NCI-H524 treated with DMSO at 0.1 percent for 48 hours (cell line): ENCODE measurements at places on chromosomes 12 and 14.

DNA sequence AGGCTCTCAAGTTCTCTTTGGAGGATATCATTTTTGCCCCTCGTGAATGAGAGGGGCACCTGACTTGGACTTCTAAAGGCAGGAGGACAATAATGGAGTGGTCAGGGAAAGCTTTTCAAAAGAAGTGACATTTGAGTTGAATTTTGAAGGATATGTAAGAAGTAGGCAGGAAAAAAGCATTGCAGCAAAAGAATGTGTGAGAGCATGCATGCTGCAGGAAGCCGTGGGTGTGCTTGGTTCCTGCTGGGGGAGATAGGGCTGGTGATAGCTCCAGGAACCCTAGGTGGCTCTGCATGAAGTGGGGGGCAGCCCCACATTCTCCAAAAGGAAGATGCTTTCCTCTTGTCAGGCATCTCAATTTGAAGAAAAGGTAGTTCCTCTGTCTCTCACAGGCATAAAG lies 23.1 kb downstream of the ACVR1B start:
- DNase-seq, result no peak

- DNase-seq, result no peak
Observed at GRCh38 chr14:85413836-85414526, 116.0 kb upstream of the FLRT2 start.

- DNase-seq, result no peak
Observed at GRCh38 chr14:91322623-91323022, 78.1 kb upstream of the GPR68 start.

GRCh38 chr12:46675736-46676135 lies 150.1 kb downstream of the SLC38A4 start:
- DNase-seq, result no peak

- DNase-seq, result peak; percentile 99
Observed at GRCh38 chr14:69693145-69693544, 73.8 kb upstream of the SRSF5 start.

DNA sequence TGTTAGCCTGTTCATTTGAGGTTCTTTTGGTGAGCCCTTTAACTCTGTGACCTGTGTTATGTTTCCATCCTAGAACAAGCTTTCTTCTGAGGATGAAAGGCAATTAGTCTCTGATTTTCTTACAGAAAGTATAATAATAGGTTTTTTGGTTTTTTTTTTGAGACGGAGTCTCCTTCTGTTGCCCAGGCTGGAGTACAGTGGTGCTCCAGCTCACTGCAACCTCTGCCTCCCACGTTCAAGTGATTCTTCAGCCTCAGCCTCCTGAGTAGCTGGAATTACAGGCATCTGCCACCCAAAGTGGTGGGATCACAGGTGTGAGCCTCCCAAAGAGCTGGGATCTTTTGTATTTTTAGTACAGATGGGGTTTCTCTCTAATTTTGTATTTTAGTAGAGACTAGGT lies 52.7 kb upstream of the SYNE2 start:
- DNase-seq, result no peak

- no peak for DNase-seq
Observed at GRCh38 chr12:5723071-5723470, 222.0 kb downstream of the ANO2 start.

DNA sequence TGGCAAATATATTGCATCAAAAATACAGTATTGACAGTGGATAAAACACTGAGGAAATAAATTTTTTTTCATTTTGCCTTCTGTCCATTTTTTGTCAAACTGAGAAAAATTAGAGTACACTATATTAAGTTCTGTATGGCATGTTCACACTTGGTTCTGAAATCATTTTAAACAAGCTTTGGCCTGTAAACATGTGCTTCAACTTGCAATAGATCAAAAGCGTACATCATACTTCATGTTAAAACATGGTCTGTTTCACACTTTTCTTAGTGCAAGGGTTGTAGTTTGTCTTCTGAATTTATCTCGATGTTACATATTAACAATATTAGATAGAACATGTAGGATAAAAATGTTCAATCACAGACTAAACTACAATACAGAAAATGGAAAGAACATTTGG lies 208.0 kb downstream of the PCNX1 start:
- no peak for DNase-seq

DNA sequence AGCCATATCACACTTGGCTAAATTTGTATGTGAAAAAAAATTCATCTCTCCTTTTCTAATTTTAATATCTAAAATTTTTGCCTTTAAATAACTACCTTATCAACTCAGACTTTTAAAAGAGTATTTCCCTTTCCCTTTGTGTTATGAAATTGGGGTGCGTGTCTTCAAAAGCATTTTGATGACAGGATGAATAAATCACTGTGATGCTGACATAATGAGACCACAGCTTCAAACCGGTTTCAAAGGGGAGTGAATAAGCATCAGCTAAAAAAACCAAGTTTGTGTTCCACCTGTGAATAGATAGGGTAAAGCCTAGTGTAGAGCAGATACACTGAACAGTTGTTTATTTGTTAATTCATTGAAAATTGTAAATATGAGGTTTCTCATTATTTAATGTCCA lies 85.0 kb downstream of the LGR5 start:
- no peak for DNase-seq

GRCh38 chr12:62530596-62530995 lies 64.0 kb downstream of the MON2 start:
- DNase-seq, result no peak

DNA sequence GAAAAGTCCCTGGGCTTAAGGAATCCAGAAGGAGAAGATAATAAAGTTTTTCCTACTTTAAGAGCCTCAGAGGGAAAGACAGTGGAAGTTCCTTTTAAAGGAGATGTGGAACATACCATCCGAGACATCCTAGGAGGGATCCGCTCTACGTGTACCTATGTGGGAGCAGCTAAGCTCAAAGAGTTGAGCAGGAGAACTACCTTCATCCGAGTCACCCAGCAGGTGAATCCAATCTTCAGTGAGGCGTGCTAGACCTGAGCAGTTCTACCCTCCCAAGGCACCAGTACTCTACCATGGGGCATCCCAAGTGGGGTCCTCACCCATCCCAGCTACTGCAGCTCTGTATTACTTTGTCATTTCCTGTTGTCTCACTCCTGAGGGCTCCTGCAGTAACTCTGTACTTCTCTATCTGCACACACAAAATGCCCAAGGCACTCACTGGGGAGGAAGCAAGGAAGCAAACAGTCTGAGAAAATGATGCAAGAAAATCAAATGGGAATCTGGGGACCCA lies 3.8 kb downstream of the TINF2 start:
- DNase-seq, result no peak

DNA sequence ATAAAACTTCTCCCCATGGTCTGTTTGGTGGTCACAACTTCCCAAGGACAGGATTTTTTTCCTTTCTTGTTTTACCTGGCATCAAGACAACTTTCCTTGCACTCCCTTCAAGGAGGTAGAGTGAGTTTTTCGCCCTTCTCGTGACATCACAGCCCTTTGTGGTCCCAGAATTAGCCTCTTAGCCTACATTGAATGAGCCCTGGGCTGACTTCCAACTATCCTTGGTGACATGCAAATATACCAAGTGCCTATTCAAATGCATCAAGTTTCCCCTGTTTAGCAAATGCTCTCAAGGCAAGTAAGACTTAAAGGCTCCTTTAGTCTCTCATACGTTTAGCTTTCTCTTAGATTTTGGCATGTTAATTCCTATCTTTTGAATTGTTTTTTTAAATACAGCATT lies 36.6 kb downstream of the TC2N start:
- no peak for DNase-seq

DNA sequence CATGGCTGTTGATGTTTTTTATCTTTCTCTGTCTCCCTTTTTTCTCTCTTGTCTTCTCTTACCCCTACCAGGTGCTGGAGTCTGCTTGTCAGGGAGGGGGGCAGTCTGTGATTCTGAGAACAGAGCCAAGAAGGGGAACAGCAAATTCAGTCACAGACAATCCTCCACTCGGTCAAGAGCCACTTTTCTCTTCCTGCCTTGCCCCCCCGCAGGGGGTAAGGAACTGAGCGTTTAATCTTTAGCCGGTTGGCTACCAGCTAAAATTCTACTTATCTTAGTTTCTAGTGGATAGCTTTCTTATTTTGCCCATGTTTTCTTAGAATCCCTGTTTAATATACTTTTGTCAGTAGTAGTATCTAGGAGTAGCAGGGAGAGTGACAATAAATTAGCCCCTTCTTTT lies 1.9 kb downstream of the RIMKLB start:
- no peak for DNase-seq

DNA sequence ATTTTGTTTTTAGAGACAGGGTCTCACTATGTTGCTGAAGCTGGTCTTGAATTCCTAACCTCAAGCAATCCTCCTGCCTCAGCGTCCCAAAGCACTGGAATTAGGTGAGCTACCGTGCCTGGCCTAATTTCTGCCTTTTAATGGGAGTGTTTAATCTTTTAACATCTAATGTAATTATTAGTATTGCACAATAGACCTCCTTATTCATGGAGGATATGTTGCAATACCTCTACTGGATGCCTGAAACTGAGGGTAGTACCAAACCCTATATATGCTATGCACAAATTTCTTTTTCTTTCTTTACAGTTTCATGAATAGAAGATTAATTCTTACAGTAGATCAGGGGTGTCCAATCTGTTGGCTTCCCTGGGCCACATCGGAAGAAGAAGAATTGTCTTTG lies 47.8 kb downstream of the MYRFL start:
- DNase-seq, result no peak

- DNase-seq, result no peak
Observed at GRCh38 chr12:30823156-30823699, 68.5 kb upstream of the CAPRIN2 start.

DNA sequence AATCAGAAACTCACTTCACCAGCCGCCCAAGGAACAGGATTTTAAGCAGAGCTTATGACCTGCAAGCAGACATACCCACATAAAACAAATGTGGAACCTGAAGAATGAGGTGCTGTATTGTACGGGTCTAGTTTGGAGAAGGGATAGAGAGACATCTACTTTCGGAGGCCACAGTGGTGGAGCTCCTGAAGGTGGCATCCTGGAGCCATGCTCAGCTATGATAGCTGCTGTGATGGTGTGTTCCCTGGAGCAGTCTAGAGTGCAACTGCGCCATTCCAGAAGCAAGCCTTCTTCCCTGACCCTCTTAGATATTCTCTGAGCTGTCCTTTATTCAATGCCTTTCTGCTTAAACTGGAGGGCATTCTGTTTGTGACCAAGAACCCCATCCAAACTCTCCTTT lies 402.6 kb downstream of the FUT8 start:
- DNase-seq, result no peak

- no peak for DNase-seq
Observed at GRCh38 chr14:63938198-63939005, 85.6 kb downstream of the SYNE2 start.

GRCh38 chr14:100333827-100334226 lies 10.7 kb downstream of the SLC25A47 start:
- no peak for DNase-seq

GRCh38 chr12:89349814-89350213 lies 2.5 kb downstream of the DUSP6 start:
- no peak for DNase-seq

DNA sequence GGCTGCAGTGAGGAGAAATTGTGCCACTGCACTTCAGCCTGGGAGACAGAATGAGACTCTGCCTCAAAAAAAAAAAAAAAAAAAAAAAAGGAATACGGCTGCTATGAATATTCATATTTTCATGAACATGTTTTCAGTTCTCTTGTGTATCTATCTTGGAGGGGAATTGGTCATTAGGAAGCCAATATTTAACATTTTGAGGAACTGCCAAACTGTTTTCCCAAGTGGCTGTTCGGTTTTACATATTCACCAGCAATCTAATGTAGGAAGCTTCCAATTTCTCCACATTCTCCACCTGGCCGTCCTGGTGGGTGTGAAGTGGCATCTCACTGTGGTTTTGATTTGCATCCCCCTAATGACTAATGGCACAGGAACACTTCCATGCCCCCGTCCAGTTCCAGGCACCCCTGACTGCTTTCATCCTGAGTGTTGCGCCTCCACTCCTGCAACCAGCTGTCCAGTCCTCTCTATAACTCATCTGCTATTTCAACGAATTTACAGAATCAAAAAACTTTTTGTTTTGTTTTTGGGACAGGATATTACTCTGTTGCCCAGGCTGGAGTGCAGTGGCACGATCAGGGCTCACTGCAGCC lies 5.7 kb downstream of the STXBP6 start:
- DNase-seq, result no peak

DNA sequence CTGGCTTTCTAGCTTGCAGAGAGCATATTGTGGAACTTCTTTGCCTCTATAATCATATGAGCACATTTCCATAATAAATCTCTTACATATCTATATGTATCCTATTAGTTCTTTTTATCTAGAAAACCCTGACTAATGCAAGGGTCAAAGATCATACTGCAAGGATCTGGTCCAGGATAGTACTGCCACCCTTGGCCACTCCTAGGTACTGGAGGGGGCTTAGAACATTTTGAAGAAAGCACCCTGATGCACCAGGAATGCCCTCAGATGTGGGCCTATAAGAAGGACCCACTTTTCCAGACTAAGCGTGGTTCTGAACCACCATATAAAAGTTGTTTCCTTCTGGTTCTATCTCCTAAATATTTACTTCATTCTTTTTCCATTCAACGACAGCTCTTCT lies 14.6 kb downstream of the ATXN7L3B start:
- no peak for DNase-seq

DNA sequence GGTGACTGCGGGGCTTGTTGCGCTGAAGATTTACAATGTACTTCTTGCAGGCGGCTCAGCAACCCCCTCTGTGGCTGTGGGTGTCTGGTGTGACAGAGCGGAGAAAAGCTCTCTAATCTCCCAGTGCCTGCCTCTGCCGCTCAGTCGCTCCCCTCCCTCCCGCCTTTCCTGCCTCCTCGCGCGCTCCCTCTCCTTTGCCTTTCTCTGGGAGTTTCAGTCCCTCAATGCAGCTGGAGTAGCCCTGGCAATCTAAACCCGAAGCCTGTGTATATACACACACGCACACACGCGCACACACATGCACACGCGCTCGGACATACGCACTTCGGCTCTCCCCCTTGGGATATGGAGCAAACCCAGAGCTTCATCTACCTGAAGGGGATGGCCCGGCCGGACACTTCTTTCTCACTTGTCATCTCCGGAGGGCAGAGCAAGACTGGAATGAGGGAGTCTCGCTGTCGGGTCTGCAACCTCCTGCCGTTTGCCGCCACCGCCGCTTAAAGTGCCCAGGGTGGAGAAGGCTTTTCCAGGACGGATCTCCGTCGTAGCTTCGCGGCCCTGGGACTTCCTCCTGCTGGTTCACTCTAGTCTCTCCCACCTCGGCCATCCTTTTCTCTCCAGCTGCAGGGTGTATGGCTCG lies 599 bp upstream of the TRHDE start:
- peak; percentile 70 for DNase-seq

GRCh38 chr14:74584951-74585350 lies 27.1 kb downstream of the LTBP2 start:
- no peak for DNase-seq

GRCh38 chr12:76032043-76032981 lies 736 bp upstream of the PHLDA1 start:
- no peak for DNase-seq

DNA sequence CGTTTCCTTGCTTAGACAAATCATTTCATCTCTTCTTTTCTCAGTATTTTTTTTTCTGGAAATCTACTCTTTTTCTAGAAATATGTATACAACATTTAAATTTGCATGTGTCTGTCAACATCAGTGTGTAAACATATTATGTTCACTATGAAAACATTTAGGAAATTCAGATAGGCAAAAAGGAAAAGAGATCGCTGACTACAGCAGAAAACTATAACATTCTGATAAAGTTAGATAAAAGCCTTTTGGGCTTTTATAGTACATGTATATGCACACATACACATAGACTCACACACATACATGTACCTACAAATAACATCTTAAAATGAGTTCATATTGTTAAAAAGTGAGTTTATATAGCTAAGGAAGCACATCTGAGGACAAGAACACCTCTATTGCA lies 142.1 kb downstream of the RAD51B start:
- no peak for DNase-seq
